Stimulated activated CD4-positive, alpha-beta T cell treated with anti-CD3 and anti-CD28 coated beads, Interleukin-4, amount 100 ng/mL, for 24 hours (primary cell): ENCODE measurements at places on chromosomes 1 and 21.

DNA sequence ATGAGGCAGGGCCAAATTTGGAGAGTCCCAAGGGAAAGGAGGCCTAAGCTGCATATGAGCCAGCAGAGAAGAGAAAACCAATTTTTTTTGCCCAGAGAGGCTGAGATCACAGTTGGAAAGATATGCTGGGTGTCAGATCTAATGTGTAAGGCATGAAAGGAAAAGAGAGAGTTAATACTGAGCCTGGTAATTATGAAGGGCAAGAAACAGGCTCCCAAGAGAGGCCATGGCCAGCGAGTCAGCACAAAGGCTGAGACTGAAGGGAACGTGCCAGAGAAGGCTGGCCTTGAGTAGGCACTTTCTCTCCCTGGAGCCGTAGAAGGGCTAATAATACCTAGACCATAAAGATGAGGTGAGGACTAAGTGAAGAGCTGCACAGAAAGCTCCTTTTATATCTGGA, 31.8 kb upstream of the BEND5 start:
- no peak for DNase-seq

DNA sequence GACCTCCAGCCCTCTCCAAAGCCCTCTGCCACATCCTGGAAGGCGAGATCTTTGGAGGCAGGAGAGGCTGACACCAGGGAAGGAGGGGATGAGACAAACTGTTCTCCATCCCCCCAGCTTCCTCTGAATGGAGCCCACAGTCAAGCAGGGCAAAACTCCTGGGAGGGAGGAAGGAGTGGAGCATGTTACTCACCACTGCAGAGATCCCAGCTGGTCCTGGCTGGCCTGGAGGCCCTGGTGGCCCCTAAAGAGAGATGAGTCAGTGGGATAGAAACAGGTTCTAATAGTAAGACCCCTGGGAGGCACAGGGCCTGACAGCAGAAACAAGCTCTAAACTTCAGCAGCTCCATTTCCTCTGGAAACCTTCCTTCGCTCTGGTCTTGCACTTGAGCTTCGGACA, 14.0 kb upstream of the PEF1 start:
- DNase-seq, result no peak

GRCh38 chr21:19420565-19420964, 1017.0 kb upstream of the TMPRSS15 start:
- DNase-seq, result no peak

- DNase-seq, result no peak
Measured at GRCh38 chr1:90704817-90705216, 12.3 kb downstream of the BARHL2 start.

GRCh38 chr1:93865253-93865652, 13.8 kb downstream of the DNTTIP2 start:
- no peak for DNase-seq

DNA sequence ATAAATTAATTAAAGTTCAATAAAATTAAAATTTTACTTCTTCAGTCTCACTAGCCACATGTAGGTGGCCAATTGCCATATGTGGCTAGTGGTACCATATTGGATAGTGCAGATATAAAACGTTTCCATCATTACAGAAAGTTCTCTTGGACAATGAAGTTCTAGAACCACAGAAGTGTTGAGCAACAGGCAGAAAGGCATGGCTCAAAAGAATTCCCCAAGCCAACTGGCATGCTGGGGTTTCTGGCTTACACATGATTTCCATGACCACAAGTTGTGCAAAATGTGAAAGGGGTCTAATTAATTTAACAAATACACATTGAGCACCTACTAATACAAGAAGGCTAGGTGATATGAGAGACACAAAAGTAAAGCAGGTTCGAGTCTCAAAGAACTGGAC, 72.2 kb upstream of the CDC42BPA start:
- no peak for DNase-seq

DNA sequence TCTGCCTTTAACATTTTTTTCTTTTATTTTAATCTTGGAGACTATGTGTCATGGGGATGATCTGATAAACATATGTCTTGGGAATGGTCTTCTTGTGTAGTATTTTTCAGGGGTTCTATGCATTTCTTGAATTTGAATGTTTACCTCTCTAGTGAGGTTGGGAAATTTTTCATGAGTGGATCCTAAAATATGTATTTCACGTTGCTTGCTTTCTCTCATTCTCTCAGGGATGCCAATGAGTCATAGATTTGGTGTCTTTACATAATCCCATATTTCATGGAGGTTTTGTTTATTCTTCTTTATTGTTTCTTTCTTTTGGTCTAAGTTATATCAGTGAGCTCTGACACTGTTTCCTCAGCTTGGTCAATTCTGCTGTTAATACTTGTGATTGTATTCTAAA, 1237.2 kb downstream of the PLA2G4A start:
- DNase-seq, result no peak

GRCh38 chr1:104072915-104073371, 323.2 kb downstream of the AMY1C start:
- no peak for DNase-seq

DNA sequence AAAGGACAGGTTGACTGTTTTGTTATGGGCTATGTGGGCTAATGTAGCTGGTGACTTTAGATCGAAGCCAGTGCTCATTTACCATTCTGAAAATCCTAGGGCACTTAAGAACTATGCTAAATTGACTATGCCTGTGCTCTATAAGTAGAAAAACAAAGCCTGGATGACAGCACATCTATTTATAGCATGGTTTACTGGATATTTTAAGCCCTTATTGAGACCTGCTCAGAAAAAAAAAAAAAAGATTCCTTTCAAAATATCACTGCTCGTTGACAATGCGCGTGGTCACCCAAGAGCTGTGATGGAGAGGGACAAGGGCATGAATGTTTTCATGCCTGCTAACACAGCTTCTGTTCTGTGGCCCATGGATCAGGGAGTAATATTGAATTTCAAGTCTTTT, 48.1 kb downstream of the CAMSAP2 start:
- no peak for DNase-seq

- no peak for DNase-seq
Measured at GRCh38 chr1:202134645-202135172, 9.8 kb downstream of the ARL8A start.

GRCh38 chr1:36836916-36837315, 197.4 kb downstream of the GRIK3 start:
- no peak for DNase-seq

GRCh38 chr1:19704247-19705113, 39.8 kb downstream of the HTR6 start:
- peak; percentile 70 for DNase-seq

- DNase-seq, result no peak
Measured at GRCh38 chr1:186834399-186834958, 5.7 kb downstream of the PLA2G4A start.

- peak; percentile 59 for DNase-seq
Measured at GRCh38 chr1:61641578-61642336, 83.2 kb downstream of the TM2D1 start.

- DNase-seq, result no peak
Measured at GRCh38 chr21:44579056-44579832, 1.2 kb downstream of the KRTAP10-5 start.

- DNase-seq, result no peak
Measured at GRCh38 chr1:86140281-86140880, 16.2 kb downstream of the COL24A1 start.

DNA sequence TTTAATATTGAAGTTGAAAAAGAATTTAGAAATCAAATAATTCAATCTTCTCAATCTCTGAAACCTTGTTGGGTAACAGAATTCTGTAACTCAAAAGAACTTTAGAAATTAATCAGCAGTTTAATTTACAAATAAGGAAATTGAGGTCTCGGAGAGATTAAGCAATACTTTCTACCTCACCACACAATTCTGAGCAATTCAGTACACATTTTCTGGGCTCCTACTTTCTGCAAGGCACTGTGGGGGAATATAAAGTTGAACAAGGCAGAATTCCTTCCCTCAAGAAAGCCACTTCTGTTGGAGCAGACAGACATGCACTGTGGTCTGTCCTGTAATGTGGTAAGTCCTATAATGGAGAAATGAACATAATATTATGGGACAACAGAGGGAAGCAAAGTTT, 47.7 kb downstream of the MEF2D start:
- no peak for DNase-seq

- DNase-seq, result no peak
Measured at GRCh38 chr1:157403203-157403602, 149.1 kb downstream of the FCRL5 start.

GRCh38 chr21:44681861-44682579, at the start of gene KRTAP12-1:
TSS of gene KRTAP12-1 (minus strand) at chr21:44682163. CDS start at chr21:44682123, 40 bp downstream.
- DNase-seq, result no peak

- DNase-seq, result no peak
Measured at GRCh38 chr21:27035791-27036190, 68.9 kb upstream of the ADAMTS5 start.

DNA sequence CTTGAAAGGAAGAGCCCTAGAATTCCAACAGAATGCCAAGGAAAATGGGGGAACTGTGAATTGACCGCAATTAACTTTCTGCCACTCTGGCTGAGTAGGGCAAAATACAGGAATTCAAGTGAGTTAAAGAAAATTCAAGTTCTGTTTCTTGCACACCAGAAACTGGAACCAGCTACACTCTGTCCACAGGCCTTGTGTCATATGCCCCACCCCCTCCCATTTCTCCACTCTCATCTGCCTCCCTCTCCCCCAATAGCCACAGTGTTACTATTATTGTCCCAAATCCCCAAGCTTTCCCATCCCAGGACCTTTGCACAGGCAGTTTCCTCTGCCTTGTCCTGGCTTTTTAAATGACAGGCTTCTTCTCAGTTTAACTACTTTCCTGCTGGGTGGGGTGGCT, 4.3 kb upstream of the STK40 start:
- DNase-seq, result no peak

GRCh38 chr1:22088331-22088730, 35.8 kb downstream of the CDC42 start:
- no peak for DNase-seq

DNA sequence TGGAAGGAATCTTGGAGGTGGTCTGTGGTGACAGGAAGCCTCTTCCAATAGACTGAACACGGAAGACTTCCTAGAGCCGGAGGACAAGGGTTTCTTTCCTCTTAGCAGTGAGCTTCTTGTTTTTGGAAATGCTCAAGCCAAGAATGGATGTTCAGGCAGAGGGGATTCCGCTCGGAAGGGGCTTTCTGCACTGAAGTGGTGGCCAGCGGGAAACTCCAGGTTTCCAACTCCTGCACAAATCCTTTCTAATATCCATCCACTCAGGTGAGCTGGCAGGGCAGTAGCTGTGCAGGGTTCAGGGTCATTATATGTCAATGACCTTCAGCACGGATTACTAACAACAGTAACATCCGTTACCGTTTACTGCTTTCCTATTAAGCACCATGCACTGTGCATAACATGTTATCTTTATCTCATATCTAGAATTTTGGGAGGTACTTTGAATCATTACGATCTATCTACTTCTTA, 573 bp upstream of the CPT2 start:
- no peak for DNase-seq

GRCh38 chr1:167554028-167554779, 642 bp upstream of the CREG1 start:
- DNase-seq, result no peak

DNA sequence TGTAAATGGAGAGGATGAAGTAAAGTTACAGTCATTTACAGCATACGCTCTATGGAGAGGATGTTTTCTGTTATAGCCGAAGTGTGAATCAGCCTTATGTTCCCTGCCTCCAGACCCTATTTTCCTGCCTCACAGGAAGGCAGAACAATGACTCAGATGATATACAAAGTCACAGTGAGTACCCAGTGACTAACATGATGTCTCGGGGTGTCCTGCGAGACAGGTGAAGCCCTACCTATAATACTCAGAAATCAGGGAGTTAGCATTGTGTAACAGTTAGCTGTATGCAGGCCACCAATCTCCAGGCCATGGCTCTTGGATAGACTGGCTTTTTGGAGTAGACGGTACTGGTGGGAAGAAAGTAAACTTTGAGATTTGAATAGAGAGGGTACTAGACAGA, 55.6 kb upstream of the FBXO28 start:
- no peak for DNase-seq

GRCh38 chr1:211326140-211326527, 499 bp upstream of the TRAF5 start:
- DNase-seq, result no peak

GRCh38 chr1:109192433-109192832, 21.3 kb upstream of the SARS1 start:
- DNase-seq, result no peak

DNA sequence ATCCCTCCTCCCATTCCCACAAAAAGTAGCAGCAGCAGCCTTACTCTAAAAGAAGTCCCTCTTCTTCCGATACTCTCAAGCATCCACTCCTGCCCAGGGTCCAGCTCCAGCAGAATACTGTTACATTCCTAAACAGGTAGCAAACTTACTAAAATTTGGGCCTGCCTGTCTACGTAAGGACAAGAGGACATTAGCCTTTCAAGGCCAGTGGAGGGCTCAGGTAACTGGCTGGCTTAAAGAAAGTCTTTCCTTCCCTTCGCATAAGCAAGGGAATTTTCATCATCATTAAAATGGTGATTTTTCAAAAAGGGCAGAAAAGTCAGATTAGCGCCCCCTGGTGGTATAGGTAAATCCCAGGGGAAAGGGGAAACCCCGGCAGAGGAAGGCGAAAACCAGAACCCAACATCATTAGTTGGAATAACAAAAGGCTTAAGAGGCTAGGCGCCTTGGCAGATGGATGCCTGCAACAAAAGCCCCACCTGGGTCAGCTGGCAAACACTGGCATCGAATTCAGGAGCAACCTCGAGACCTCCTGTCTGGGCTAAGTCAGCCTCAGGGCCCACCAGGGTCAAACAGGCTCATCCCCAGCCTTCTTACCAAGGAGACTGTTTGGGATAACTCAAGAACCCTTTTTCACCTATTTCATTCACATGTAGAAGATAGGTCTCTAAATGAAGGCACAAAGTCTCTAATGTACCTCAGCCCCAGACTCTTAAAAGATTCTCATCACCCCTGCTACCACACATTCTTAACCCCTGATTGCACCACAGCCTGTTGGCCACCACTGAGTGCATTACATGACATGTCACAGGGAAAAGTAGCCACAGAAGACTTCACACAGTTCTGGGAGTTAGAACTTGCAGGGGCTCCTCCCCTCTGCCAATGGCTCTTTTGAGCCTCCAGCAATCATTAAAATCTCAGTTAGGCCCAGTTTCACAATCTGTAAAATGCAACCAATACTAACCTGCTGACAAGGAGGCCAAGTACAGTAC, 36.7 kb downstream of the ERI3 start:
- DNase-seq, result peak; percentile 62

DNA sequence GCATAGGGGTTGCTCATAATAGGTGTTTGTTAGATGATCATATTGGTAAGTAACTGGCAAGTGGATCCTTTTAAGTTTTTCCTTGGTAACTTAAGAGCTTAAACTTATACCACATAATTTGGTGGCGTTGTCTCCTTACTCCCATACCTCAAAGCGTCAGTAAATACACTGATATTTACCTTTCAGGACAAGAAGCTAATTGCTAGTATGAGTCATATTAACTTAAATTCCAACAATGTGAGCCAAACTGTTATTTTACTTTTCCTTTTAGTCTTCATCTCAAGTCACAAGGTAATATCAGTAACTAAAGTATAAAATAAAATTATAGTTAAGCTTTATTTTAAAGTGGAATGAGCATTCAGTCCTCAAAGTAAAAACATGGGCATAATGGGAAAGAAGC, 9.0 kb upstream of the SH3GLB1 start:
- no peak for DNase-seq

DNA sequence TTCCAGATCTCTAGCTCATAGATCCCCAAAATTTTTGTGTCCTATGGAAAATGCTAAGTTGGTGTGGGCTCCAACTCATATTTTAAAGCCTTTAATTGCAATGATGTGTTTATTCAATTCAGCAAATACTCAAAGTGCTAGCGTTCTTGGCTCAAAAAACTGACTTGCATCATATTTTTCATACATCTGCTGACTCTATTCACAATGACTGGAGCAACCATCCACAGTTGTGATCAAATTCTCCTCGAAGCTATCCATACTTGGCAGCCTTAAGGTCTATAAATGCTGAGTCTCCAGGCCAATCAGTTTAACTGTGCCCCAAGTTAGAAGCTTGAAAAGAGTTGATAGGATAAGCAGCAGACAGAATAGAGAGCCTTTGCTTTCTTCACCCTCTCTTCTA, 2.9 kb upstream of the ATP1A1 start:
- no peak for DNase-seq
